Activated CD8-positive, alpha-beta memory T cell treated with anti-CD3 and anti-CD28 coated beads, Interleukin-2, amount 50 U/mL, for 4 hours (primary cell): ENCODE measurements at places on chromosomes 6 and 20.
A peak's percentile ranks its signal among the peaks of the same experiment; 100 is the strongest.

- DNase-seq: no peak
Observed at GRCh38 chr6:156599978-156600590, 177.1 kb upstream of the ARID1B start.

- no peak for DNase-seq
Observed at GRCh38 chr20:48620154-48620506, 207.7 kb downstream of the PREX1 start.

- DNase-seq: no peak
Observed at GRCh38 chr6:33315793-33316602, 1.5 kb downstream of the ZBTB22 start.

DNA sequence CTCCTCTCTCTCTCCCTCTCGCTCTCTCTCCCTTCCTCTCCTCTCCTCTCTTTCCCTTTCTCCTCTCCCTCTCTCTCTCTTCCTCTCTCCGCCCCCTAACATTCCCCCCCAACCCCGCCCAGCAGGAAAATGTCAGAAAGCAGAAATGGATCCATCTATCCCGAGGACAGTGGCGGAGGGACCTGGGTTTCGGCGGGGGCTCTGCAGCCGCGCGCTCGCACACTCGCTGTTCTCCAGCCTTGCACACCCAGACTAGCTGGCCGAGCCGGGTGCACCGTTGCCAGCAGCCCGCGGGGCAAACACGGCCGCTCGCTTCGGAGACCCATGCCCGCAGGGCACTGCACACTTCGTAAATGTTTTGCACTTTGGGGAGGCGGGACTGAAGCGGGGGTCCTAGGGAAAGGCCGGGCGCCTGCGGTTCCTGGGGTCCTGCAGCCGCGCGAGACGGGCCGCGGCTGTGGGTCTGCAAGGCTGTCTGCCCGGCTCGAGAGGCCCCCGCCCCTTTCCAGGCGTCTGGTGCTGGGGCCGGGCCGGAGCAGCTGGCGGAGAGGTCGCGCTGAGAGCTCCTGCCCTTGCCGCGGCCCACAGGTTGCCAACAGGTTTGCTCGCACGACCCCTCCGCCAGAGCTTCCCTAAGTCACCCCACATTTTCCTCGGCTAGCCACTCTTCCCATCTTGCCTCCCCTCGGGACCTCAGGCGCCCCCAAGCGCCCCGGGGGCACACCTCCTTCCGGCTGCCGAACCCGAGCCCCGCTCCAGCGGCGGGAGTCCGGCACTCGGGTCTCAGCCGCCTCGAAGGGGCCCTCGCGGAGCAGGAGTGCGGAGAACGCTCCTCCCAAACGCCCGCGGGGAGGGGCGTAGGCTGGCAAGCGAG is 818 bp upstream of the MDGA1 start:
- peak; percentile 64 for DNase-seq

DNA sequence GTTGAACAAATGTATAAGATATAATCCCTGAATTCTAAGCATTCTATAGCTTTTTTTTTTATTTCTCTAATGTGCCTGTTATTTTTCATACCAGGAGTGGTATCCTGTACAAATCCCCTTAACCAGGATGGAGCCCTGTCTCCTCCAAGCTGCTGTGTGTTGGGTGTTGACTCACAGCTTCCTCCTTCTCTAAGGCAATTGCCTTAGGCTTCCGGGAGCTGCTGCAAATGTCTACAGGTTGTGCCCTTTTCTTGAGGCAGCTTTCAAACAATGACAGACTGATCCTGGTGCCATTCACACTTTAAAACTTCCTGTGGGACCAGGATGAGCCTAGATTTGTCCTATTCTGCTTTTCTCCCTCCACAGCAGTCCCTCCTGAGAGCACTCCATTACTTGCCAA is 173.2 kb downstream of the BTBD3 start:
- no peak for DNase-seq

GRCh38 chr20:12737900-12738299 is 270.9 kb upstream of the SPTLC3 start:
- no peak for DNase-seq

DNA sequence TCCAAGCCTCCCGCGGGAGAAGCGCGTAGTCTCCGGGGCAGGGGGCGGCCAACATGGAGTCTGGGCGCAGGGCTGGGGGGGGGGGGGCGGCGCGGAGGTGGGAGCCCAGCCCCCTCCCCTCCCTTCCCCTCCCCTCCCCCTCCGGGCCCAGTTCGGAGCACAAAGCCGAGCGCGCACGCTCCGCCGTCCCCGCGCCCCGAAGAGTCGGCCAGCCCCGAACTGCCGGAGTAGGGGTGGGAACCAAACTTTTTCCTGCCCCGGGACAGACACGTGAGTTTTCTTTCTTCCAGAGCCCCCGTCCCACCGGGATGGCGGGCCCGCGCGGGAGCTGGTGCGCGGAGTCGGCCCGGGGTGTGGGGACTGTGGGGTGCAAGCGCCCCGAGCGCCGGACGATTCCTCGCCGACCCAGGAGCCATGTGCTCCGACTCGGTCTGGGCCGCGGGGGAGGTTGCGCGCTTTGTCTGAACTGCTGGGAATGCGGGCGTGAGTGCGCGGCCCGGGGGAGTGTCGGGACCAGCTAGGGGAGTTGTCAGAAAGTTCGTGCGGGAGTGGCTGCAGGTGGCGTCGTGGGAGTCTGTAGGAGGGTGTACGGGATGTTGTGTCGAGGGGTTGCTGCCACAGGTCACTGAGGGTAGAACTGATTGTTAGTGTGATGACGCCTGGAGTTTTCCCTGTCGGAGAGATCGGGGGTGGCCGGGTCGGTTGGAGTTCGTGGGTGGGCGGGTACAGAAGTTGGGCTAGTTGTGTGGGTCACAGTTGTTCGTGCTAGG is 1.2 kb downstream of the TGIF2 start:
- DNase-seq: peak; percentile 65

DNA sequence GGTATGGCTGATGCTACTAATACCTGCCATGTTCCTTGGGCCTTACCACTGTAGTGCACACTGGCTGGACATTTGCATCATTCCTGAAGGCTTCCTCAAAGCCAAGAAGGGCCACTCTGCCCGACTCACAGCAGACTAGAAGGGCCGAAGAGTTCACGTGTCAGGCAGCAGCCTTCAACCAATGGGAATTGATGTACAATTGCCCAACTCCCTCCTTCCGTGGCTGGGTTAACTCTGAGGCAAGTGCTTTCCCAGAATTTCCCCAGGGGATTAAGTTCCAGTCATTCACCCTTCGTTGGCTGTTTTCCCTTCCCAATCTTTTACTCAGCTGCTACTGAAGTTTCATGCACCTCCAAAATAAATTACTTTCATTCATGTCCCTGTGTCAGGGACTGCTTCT is 29.8 kb downstream of the PSMB9 start:
- no peak for DNase-seq

DNA sequence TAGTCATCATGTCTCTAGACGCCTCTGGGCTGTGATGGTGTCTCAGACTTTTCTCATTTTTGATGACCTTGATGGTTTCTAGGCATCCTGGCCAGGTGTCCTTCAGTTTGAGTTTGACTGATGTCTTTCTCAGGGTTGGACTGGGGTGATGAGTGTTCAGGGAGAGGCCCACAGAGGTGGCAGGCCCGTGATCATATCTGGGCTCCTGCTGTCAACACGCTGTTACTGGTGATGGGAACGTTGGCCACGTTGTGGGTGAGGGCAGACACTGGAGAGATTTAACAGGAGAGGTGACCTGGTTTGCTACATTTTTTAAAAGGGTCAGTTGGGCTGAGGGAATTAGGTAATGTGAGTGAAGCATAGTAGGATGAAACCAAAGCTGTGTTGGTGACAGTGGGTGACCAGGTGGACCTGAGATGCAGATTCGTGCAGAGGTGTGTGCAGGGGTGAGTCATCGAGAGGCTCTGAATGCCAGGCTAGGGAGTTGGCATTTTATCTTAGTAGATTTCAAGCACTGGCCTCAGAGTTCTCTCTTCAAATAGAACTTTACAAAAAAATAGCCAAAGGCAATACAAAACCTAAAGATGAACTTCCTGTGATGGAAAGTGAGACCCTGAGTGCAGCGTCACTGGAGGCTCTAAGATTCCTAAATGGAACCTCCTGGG is 174.1 kb downstream of the CDH26 start:
- no peak for DNase-seq

DNA sequence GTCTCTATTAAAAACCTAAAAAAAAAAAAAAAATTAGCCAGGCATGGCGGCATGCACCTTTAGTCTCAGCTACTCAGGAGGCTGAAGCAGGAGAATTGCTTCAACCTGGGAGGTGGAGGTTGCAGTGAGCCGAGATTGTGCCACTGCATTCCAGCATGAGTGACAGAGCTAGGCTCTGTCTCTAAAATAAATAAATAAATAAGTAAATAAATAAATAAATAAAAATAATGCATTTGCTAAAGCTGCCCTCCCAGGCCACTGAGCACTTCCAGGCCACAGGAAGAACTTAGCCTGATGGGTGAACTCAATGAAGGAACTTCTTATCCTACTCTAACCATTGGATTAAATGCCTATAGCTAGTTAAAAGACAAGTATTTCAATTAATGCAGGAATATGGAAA is 104.9 kb downstream of the SYNDIG1 start:
- no peak for DNase-seq

GRCh38 chr6:38567436-38567835 is 72.3 kb downstream of the BTBD9 start:
- no peak for DNase-seq

DNA sequence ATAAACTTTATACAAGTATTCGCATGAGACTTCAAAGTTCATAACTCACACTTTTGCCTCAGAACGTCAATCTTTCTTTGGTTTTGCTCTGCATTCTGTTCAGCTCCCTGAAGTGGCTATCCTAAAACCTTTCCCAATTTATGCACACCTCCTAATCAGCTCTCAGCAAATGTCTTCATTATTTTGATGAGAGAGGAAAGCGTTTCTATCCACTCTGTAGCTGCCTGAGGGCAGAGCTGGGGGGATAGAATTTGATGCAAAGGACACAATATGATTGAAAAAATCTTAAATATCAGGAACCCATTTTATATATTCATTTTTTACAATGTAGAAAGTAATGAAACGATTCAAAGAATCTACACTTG is 66.8 kb downstream of the MOXD1 start:
- DNase-seq: no peak

DNA sequence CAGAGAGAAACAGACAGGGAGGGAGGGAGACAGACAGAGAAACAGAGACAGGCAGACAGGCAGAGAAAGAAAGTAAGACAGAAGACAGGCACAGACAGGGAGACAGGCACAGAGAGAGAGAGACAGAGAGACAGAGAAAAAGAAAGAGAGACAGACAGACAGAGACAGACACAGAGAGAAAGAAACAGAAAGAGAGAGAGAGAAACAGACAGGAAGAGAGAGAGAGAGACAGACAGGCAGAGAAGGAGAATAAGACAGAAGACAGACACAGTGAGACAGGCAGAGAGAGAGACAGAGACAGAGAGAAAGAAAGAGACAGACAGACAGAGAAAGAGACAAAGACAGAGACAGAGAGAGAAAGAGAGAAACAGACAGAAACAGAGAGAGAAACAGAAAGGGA is 754.8 kb upstream of the DEFB115 start:
- no peak for DNase-seq
